Memory B cell (primary cell): ENCODE measurements at places on chromosomes 12 and 14.

- no peaks in the 10 kb centered on the region for H3K27me3 ChIP-seq
- no peak overlapping the region for H3K27ac ChIP-seq
- DNase-seq = no peak
- H3K36me3 ChIP-seq = peaks cover 4% of the 10 kb centered on the region
- no peaks in the 10 kb centered on the region for H3K4me1 ChIP-seq
Observed at GRCh38 chr14:75636100-75636692, 24.5 kb downstream of the ERG28 start.

- peaks cover 5% of the 10 kb centered on the region for H3K27me3 ChIP-seq
Observed at GRCh38 chr14:87896393-87897380, 96.3 kb downstream of the GALC start.

DNA sequence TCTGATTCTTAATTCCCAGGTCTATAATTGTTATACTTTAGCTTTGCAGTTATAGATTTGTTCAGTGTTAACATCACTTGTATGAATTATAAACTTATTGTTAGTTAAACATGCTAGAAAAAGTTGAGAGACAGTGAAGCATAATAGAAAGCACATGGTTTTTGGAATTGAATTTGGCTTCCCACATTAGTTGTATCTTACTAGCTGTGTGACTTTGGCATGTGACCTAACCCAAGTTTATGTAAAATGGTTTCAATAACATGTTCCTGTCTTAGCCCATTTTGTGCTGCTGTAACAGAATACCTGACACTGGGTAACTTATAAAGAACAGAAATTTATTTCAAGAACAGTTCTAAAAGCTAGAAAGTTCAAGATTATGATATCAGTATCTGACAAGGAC lies 146.3 kb downstream of the PDE3A start:
- no peak overlapping the region for H3K27ac ChIP-seq
- H3K4me1 ChIP-seq = no peaks in the 10 kb centered on the region
- no peaks in the 10 kb centered on the region for H3K36me3 ChIP-seq

DNA sequence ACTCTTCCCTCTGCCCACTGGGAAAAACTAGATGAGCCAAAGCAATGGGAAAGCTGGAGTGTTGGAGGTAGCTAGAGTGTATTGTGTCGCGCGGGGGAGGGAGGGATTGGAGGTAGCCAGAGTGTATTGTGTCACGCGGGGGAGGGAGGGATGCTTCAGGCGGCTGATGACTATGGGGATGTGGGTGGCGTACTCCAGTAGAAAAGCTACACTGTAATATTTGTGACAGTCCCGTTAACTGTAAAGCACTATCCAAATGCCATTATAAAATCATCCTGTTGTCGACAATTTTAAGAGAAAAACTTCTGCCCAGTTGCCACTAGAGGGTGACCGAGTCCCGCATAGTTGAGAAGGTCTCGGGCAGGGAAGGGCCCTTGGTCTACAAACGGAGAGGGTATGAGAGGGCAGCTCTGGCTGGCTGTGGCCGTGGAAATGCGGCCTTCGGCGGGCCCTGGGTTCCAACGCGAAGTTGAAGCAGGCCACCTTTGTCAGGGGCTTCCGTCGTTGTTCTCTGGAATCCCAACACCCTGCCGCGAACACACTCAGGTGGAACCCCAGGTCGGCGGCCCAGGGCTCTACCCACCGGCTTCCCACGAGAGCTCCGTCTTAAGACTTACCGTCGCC lies 15.1 kb upstream of the PLEK2 start:
- H3K36me3 ChIP-seq = no peaks in the 10 kb centered on the region
- no peak overlapping the region for H3K27ac ChIP-seq
- H3K27me3 ChIP-seq = peaks cover 10% of the 10 kb centered on the region
- H3K4me3 ChIP-seq = no peak overlapping the region
- H3K4me1 ChIP-seq = peaks cover 3% of the 10 kb centered on the region

DNA sequence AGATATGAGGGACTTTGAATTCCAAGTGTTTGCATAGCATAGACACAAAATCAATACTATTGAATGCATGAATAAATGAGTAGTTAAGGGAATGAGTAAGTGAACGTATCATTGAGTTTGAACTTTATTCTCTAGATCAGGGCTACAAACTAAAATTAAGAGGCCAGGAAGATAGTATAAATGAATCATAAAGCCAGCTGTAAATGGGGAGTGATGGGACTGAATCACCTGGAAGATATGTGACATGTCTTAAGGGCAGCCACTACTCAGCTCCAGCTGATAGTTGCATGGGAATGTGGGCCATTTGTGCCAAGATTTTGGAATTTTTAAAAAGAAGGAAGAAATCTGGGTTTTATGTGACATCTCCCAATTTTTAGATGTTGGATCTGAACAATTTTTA lies 229.9 kb downstream of the AKAP6 start:
- H3K27ac ChIP-seq = no peak overlapping the region
- H3K4me1 ChIP-seq = no peaks in the 10 kb centered on the region
- no peak for DNase-seq

- no peak for DNase-seq
- H3K4me1 ChIP-seq = no peaks in the 10 kb centered on the region
- no peaks in the 10 kb centered on the region for H3K27me3 ChIP-seq
- no peak overlapping the region for H3K27ac ChIP-seq
- H3K4me3 ChIP-seq = no peak overlapping the region
Observed at GRCh38 chr14:36721877-36722276, 60.2 kb downstream of the PAX9 start.

GRCh38 chr12:32125455-32126084 lies 18.9 kb downstream of the BICD1 start:
- peaks cover 5% of the 10 kb centered on the region for H3K36me3 ChIP-seq
- no peaks in the 10 kb centered on the region for H3K27me3 ChIP-seq
- H3K27ac ChIP-seq = peak overlapping the region; percentile 32
- no peak for DNase-seq
- peaks cover 19% of the 10 kb centered on the region for H3K4me1 ChIP-seq
- H3K4me3 ChIP-seq = no peak overlapping the region

DNA sequence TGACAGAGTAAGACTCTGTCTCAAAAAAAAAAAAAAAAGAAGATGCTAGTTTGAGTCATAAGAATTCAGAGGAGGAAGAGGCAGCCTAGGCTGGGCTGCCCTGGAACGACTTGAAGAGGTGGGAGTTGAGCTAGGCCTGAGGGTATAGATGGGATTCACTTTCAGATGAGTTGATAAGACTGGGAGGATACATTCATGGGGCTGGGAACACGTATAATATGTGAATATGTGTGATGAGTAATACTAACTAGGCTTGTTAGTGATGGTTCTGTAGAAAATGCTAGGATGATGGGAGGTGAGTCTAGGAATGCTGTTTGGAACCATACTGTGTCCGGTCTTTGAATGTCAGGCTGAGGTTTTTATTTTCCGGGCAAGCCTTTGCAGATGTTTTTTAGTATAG lies 9.0 kb downstream of the PLEKHA5 start:
- H3K27ac ChIP-seq = no peak overlapping the region
- H3K4me3 ChIP-seq = no peak overlapping the region
- peaks cover 2% of the 10 kb centered on the region for H3K27me3 ChIP-seq

- H3K27ac ChIP-seq = no peak overlapping the region
- no peak for DNase-seq
Observed at GRCh38 chr12:107544937-107545336, 140.7 kb upstream of the PWP1 start.

DNA sequence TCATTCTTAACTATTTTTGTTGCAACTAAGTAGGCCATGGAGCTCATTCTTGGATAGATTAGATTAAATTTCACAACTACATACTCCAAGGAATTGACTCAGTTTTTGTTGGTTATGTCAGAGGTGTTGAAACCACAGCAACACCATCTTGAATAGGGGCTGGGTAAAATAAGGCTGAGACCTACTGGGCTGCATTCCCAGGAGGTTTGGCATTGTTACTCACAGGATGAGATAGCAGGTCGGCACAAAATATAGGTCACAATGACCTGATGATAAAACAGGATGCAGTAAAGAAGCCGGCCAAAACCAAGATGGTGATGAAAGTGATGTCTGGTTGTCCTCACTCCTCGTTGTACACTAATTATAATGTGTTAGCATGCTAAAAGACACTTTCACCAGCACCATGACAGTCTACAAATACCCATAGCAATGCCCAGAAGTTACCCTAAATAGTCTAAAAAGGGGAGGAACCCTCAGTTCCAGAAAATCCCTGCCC lies 20.9 kb downstream of the DMAC2L start:
- no peak for DNase-seq
- no peaks in the 10 kb centered on the region for H3K27me3 ChIP-seq
- peaks cover 5% of the 10 kb centered on the region for H3K4me1 ChIP-seq
- H3K4me3 ChIP-seq = no peak overlapping the region
- H3K27ac ChIP-seq = peak overlapping the region; percentile 19
- peaks cover 9% of the 10 kb centered on the region for H3K36me3 ChIP-seq

- H3K27me3 ChIP-seq = no peaks in the 10 kb centered on the region
- DNase-seq = no peak
- H3K4me1 ChIP-seq = no peaks in the 10 kb centered on the region
Observed at GRCh38 chr14:97788846-97789526, 991.8 kb downstream of the VRK1 start.

DNA sequence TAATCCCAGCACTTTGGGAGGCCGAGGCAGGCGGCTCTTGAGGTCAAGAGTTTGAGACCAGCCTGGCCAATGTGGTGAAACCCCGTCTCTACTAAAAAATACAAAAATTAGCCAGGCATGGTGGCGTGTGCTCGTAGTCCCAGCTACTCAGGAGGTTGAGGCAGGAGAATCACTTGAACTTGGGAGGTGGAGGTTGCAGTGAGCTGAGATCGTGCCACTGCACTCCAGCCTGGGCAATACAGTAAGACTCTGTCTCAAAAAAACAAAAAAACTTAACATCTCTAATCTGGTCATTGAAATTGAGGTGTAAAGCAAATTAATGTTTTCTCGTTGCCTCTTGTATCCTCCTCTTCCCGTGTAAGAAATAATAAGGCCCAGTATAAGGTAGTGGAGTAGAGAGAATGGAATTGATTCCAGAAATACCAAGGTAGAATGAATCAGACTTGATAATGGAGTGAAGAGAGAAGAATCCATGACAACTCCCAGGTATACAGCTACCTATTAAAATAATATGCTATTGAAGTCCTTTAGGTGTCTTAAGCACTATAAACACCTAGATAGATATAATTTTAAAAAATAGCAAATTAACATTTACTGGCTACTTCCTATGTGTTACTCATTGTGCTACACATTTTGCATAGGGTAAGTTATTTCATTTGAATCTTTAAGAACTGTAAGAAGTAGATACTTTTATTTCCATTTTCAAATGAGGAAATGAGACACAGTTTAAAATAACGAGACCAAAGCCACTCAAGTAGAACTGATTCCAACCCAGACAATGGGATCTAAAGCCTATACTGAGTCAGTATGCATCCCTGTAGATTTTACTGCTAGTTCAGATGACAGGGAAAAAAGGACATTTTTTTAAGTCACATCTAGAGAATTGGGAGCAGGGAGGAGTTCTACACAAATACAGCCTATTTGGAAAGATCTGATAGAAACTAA lies 23.2 kb downstream of the RAP1B start:
- DNase-seq = no peak
- peaks cover 49% of the 10 kb centered on the region for H3K4me1 ChIP-seq
- H3K36me3 ChIP-seq = peaks cover 7% of the 10 kb centered on the region
- peak overlapping the region; percentile 63 for H3K4me3 ChIP-seq
- H3K27me3 ChIP-seq = no peaks in the 10 kb centered on the region

- peaks cover 2% of the 10 kb centered on the region for H3K4me1 ChIP-seq
- DNase-seq = no peak
- H3K27me3 ChIP-seq = peaks cover 7% of the 10 kb centered on the region
Observed at GRCh38 chr12:67533159-67533558, 115.4 kb upstream of the DYRK2 start.

DNA sequence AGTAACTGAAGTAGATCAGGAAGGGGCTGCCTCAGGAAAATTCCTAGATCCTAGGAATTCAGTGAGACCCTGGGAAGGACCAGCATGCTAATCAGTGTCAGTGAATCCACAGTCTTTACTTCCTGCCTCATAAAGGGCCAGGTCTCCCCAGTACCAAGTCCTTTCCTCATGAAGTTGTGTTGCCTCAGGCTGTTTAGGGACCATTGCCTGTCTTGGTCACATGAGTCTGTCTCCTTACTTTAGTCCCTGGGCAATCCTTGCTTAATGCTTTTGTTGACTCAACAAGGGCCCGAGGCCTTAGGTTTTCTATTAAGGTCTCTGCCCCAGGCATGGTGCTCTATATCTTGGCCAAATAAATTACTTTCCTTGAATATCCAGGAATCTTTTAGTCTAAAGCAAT lies 16.1 kb upstream of the ATF1 start:
- no peak overlapping the region for H3K4me3 ChIP-seq
- no peak overlapping the region for H3K27ac ChIP-seq
- no peak for DNase-seq

DNA sequence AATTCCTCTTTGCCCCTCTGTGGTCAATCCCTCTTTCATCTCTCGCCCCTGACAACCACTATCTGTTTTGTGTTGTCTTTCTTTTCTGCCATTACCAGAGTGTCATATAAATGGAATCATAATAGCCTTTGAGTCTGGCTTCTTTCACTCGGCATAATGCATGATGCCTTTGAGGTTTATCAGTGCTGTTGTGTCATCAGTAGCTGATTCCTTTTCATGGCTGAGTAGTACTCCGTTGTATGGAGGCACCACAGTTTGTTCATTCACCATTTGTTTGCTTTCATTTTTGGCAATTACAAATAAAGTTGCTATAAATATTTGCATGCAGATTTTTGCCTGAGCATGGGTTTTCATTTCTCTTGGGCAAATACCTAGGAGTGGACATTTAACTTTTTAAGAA lies 47.2 kb downstream of the WSCD2 start:
- H3K27me3 ChIP-seq = no peaks in the 10 kb centered on the region
- no peak overlapping the region for H3K27ac ChIP-seq
- peaks cover 5% of the 10 kb centered on the region for H3K4me1 ChIP-seq
- H3K36me3 ChIP-seq = peaks cover 3% of the 10 kb centered on the region

- H3K4me3 ChIP-seq = no peak overlapping the region
- DNase-seq = no peak
- H3K36me3 ChIP-seq = no peaks in the 10 kb centered on the region
- peaks cover 15% of the 10 kb centered on the region for H3K4me1 ChIP-seq
Observed at GRCh38 chr12:6772726-6773589, 638 bp downstream of the LAG3 start.

- H3K36me3 ChIP-seq = no peaks in the 10 kb centered on the region
- no peak overlapping the region for H3K4me3 ChIP-seq
- DNase-seq = no peak
- H3K4me1 ChIP-seq = no peaks in the 10 kb centered on the region
- no peaks in the 10 kb centered on the region for H3K27me3 ChIP-seq
- no peak overlapping the region for H3K27ac ChIP-seq
Observed at GRCh38 chr12:95096378-95096777, 23.0 kb upstream of the NR2C1 start.

DNA sequence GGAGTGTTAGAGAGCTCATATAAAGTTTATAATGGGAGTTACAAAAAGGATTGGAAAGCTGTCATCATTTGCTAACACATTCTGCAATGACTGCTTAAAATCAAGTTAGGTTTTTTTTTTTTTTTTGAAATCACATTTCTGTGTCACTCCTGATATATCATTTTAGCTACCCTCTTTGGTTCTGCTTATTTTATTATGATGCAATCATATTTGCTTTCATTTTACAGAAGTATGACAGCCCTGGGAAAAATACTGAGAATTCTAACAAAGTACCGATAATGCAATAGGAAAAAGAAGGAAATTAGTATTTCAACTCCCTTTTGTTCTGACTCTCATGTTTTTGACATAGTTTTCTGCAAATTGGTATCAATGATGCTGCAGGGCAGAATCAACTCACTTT lies 71.6 kb upstream of the MDGA2 start:
- H3K4me1 ChIP-seq = no peaks in the 10 kb centered on the region
- DNase-seq = no peak
- no peaks in the 10 kb centered on the region for H3K36me3 ChIP-seq
- no peak overlapping the region for H3K27ac ChIP-seq
- H3K27me3 ChIP-seq = no peaks in the 10 kb centered on the region
